T-helper 17 cell (primary cell): ENCODE measurements at places on chromosomes 7 and 10. TPM values are rescaled to one million over a fixed set of nuclear protein-coding genes. Genes with fewer than 3 reads are reported as not detected.

Gene ACSL5
- total RNA-seq = 44.2 TPM

Gene PNLIPRP1
- not detected for total RNA-seq

GRCh38 chr7:113370910-113371309 is 252.6 kb upstream of the SMIM30 start:
- no peaks in the 10 kb centered on the region for H3K36me3 ChIP-seq
- no peak overlapping the region for H3K27ac ChIP-seq
- H3K27me3 ChIP-seq = peaks cover 5% of the 10 kb centered on the region
- no peaks in the 10 kb centered on the region for H3K4me1 ChIP-seq
- no peak for DNase-seq
- H3K4me3 ChIP-seq = no peak overlapping the region

DNA sequence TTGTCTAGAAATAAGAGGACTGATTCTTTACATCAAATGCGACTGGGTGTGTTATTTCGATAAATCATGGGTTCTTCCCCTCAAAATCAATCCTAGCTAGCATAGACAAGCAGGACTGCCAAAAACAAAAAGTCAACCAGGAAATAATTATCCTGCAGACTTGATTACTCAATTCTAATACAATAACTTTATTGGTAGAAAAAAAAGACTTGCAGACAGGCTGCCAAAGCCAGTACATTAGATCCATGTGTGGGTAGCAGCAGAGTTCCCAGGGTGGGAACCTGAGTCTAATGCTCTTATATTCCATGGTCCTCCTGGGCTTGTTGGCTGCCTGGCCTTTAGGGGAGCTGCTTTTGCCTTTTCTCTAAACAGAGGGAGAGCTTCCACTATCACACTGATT is 7.8 kb downstream of the AFAP1L2 start:
- H3K27ac ChIP-seq = no peak overlapping the region
- no peak overlapping the region for H3K4me3 ChIP-seq
- DNase-seq = no peak
- H3K4me1 ChIP-seq = peaks cover 4% of the 10 kb centered on the region

- H3K27ac ChIP-seq = peak overlapping the region; percentile 61
- peak overlapping the region; percentile 88 for H3K4me3 ChIP-seq
- DNase-seq = no peak
These were observed 13.7 kb downstream of the LBX1 start for GRCh38 chr10:101215397-101216206.

GRCh38 chr7:54811041-54811845 is 52.2 kb upstream of the SEC61G start:
- H3K27ac ChIP-seq = no peak overlapping the region
- no peak overlapping the region for H3K4me3 ChIP-seq
- H3K36me3 ChIP-seq = no peaks in the 10 kb centered on the region
- H3K4me1 ChIP-seq = no peaks in the 10 kb centered on the region
- peaks cover 13% of the 10 kb centered on the region for H3K27me3 ChIP-seq

Gene ZNF804B
- not detected for total RNA-seq

Gene HOXA7
- total RNA-seq = not detected

GRCh38 chr7:52140851-52141250 is 824.2 kb upstream of the COBL start:
- no peaks in the 10 kb centered on the region for H3K27me3 ChIP-seq
- no peak for DNase-seq
- no peak overlapping the region for H3K4me3 ChIP-seq
- no peaks in the 10 kb centered on the region for H3K4me1 ChIP-seq
- no peaks in the 10 kb centered on the region for H3K36me3 ChIP-seq

DNA sequence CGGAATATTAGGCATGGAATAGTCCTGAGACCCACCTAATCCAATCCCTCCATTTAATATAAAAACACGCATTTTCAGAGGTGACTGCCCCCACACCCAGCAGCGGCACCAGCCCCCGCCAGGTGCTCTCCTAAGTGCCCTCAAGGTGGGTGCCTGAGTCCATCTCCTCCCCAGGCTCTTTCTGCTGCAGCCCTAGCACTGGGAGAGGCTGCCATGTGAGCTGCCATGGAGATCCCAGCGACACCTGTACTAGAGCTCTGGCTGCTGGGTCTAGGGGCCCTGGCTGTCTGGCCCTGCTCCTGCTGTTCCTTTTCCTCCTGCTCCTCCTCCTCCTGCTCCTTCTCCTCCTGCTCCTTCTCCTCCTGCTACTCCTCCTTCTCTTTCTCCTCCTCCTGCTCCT is 191.1 kb upstream of the BMPER start:
- DNase-seq = no peak
- H3K4me1 ChIP-seq = no peaks in the 10 kb centered on the region
- H3K27ac ChIP-seq = no peak overlapping the region
- H3K4me3 ChIP-seq = no peak overlapping the region

DNA sequence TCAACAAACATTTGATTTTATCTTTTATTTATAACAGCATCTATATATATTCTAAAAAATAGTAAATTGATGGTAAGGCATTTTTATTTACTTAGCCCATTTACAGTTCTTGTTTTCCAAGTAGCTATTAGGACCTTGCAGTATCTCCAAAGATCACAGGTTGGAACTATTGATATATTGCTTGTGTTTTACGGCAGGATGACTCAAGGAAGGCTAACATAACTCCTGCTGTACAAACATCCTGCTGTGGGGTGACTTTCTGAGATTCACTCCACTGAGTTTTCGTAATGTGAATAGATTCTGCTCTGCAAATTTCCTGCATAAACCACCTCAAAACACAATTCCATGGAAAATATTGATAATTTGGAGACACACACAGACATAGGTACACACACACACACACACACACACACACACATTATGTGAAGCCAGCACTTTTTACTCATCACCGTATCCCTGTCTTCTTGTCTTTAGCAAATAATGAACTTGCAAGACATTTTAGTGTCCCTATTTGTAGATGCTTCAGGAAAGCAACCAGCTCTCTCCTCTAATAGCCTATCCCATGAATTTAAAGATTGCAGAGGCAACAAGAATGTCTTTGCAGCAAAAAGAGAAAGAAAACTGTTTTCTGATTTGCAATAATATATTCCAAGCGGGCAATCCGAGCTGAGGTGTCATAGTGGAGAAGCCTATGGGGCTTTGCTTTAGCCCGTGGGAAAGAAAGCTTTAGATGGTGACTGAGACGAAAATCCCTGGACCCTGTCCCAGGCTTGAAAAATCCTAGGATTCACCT is 722 bp downstream of the AGR2 start:
- DNase-seq = no peak
- H3K27ac ChIP-seq = no peak overlapping the region
- H3K4me3 ChIP-seq = no peak overlapping the region
- H3K4me1 ChIP-seq = peaks cover 2% of the 10 kb centered on the region

- no peak overlapping the region for H3K27ac ChIP-seq
- DNase-seq = no peak
- peaks cover 11% of the 10 kb centered on the region for H3K36me3 ChIP-seq
- H3K27me3 ChIP-seq = no peaks in the 10 kb centered on the region
These were observed 75.7 kb downstream of the REEP3 start for GRCh38 chr10:63596924-63597323.

GRCh38 chr10:33117816-33118215 is 159.8 kb upstream of the ITGB1 start:
- H3K27me3 ChIP-seq = no peaks in the 10 kb centered on the region
- peak overlapping the region; percentile 100 for H3K27ac ChIP-seq
- DNase-seq = no peak
- H3K4me3 ChIP-seq = peak overlapping the region; percentile 69
- H3K4me1 ChIP-seq = peaks cover 76% of the 10 kb centered on the region

GRCh38 chr7:30863706-30864035 is 48.0 kb upstream of the AQP1 start:
- no peak for DNase-seq
- no peaks in the 10 kb centered on the region for H3K36me3 ChIP-seq
- H3K4me1 ChIP-seq = peaks cover 4% of the 10 kb centered on the region
- no peaks in the 10 kb centered on the region for H3K27me3 ChIP-seq
